ENCODE measurements at places on chromosomes 7 and 10.

- DNase-seq = no peak
Measured at GRCh38 chr10:103816431-103816830, 38.9 kb downstream of the SH3PXD2A start.

- DNase-seq = no peak
Measured at GRCh38 chr7:103921692-103922091, 67.8 kb downstream of the RELN start.

DNA sequence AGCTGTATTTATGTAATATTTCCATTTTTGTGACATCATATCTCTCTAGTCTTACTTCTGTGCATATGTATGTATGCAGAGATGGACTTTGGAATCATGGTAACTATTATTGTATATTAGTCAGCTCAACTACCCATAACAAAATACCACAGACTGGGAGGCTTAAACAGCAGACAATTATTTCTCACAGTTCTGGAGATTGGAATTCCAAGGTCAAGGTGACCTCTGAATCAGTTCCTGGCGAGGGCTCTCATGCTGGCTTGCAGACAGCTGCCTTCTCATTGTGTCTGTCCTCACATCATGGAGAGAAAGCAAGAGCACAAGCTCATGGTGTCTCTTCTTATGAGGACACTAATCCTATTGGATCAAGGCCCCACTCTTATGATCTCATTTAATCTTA lies 79.1 kb downstream of the RAMP3 start:
- no peak for DNase-seq

GRCh38 chr7:4015371-4015770 lies 666.7 kb upstream of the FOXK1 start:
- DNase-seq = no peak

- DNase-seq = no peak
Measured at GRCh38 chr7:100075418-100075817, 6.1 kb downstream of the ZNF3 start.
